ENCODE measurements at places on chromosomes 12 and 14.

DNA sequence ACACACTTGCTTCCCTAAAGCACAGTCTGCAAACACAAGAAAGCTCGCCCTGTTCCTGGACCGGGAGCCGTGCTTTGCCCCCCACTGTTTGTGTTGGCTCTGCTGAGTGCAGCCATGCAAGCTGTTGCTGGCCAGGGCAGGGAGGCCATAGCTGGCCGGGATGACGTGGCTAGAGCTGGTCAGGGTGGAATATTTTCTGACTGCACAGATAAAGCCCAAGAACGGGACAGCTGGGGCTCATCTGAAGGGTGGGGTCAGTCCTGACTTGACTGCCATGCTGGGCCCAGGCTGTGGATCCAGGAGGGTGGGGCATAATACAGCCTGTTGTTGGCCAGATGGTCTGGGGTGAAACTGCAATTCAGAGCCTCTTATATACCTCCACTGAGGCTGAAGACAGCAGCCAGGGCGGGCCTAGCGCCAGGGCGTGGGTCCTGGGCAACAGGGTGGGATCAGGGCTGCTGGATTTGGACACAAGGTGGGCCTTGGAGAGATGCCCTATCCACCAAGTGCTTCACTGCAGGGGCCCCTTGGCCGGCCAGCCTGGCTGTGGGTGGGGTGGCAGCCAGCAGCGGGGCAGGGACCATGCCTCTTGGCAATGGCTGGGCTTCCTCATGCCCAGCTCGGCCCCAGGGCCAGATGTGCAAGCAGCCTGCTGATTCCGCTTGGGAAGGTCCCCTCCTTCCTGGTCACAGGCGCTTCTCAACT lies 14.8 kb downstream of the KMT5A start:
- peak; percentile 55 for DNase-seq

DNA sequence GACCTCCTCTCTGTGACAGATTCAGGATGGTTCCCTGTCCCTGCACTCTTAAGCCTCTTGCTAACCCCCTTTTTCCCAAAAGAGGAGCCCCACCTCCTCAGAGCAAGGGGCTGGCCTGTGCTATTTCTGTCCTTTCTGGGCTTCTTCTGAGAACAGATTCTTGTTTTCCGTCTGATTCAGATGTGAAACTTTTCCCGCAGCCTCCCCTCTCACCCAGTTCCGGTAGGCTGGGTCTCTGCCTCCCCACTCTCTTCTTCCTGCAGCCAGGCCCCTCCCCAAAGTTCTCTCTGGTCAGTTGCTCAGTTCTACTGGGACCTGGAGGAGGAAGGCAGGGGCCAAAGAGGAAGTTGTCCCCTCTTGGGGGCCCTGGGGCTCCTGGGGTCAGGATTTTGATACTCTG lies 11.8 kb downstream of the PDE1B start:
- no peak for DNase-seq

- DNase-seq = no peak
These were observed 166.0 kb downstream of the ERC1 start for GRCh38 chr12:1157046-1157445.

- no peak for DNase-seq
These were observed 114.0 kb upstream of the KRAS start for GRCh38 chr12:25364529-25365339.

- DNase-seq = no peak
These were observed 140.9 kb downstream of the ESRRB start for GRCh38 chr14:76516884-76517283.

All from AG09309 (cell line).